Activated naive CD8-positive, alpha-beta T cell treated with anti-CD3 and anti-CD28 coated beads for 36 hours (primary cell): ENCODE measurements at places on chromosomes 16 and 17.

- DNase-seq, result no peak
These were observed 2.9 kb upstream of the FLCN start for GRCh38 chr17:17239832-17240231.

DNA sequence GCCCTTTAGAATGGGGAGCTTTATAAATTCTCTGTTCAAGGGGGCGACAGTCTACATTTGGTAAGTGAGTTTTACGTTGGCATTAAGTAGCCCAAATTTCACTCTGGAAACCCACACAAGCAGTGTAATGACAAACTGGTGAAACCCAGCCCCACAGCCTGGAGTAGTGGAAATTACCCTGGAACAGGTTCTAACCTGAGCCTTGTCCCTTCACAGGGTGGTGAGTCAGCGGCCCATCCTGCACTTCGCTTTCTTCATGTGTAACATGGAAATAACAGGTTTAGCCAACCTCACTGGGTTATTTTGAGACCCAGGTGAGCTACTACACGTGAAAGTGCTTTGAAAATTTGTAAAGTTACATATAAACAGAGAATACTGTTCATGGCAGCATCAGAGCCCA is 3.5 kb upstream of the TLCD3A start:
- DNase-seq, result no peak

DNA sequence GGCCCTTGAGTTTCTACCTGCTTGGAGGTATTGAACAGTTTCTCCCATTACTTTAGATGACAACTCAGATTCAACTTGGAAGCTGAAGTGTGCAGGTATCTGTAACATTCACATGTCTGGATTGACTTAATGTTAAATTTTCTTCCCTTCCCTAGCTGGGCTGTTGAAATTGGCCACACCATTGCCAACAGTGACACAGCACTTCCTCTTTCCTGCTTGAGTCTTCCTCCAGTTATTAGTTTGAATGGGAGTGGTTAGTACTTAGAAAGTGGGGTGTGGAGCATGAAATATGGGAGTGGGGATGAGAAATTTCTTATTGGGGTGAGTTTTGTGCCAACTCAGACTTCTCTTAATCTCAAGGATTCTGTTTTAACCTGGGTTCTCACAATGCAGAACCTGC is 454.9 kb downstream of the KCNJ2 start:
- no peak for DNase-seq

DNA sequence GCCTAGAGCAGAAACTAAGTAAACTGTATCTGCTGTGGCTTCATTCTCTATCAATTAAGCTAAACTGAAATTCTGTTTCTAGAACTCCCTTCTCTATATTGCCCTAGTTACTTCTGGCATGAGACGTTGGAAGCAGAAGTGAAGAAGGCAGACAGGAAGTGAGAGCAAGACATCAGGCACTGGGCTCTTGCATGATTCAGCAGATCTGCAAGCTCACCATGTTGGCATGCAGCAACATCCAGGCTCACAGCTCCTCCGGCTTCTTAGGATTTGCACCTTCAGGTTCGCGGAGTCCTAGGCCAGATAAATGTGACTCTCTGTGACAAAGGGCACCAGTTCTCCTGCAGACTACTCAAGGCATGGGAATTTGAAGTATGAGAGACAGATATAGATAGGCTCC is 148.3 kb downstream of the CDH8 start:
- DNase-seq, result no peak

- no peak for DNase-seq
These were observed 621.7 kb upstream of the CDH11 start for GRCh38 chr16:65743558-65743957.

GRCh38 chr17:15264542-15264941 is 584 bp downstream of the PMP22 start:
- no peak for DNase-seq

- DNase-seq, result no peak
These were observed 31.9 kb downstream of the PDIA2 start for GRCh38 chr16:314795-315299.

GRCh38 chr16:48432136-48432535 is 46.9 kb upstream of the SIAH1 start:
- DNase-seq, result no peak

DNA sequence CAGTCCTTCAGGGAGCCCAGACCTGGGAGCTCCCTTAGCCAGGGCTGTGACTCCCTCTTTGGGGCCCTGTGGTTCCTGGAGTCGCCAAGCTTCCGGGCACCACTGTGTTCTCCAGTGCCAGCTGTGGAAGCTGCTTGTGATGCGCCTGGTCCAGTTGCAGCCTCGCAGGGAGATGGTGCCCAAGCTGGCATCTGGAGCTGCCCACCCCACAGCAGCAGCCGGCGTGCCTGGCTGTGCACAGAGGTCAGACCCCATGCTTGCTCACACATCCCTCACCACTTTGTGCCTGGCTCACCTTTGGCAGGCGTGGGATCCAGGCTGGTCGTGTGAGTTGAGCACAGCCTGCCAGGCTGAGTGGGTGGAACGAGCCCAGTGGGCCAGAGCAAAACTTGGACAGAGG is 18.2 kb downstream of the RHOT1 start:
- DNase-seq, result no peak

DNA sequence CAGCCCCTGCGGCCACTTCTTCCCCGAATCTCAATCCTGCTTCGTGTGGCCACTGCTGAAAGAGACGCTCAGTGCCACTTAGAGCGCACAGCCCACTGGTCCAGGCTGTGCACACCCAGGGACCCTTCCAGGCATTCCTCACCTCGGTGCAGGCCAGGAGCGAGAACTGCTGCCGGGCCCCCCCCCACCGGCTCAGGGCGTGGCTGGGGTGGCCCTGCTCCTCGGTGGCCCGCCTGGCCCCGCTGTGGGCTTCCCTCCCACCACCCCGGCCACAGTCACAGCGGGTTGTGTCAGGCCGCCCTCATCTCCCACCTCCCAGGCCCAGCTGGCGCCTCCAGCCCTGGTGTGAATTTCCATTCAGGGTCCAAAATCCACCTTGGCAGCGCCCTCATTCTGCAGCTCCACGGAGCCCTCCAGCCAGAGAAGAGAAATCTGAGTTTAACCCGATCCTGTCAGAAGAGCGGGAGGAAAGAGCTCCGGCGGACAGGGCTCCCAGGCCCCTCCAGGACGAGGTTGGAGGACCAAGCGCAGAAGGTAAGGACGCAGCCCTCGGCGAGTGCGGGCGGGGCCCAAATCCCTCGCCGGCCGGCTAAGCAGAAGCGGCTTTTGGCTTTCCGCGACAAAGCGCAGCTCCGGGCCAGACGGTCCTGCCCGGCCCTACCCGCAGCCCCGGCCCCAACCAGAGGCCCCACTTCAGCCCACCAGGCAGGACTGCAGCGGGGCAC is 12.0 kb downstream of the TBC1D16 start:
- DNase-seq, result no peak

DNA sequence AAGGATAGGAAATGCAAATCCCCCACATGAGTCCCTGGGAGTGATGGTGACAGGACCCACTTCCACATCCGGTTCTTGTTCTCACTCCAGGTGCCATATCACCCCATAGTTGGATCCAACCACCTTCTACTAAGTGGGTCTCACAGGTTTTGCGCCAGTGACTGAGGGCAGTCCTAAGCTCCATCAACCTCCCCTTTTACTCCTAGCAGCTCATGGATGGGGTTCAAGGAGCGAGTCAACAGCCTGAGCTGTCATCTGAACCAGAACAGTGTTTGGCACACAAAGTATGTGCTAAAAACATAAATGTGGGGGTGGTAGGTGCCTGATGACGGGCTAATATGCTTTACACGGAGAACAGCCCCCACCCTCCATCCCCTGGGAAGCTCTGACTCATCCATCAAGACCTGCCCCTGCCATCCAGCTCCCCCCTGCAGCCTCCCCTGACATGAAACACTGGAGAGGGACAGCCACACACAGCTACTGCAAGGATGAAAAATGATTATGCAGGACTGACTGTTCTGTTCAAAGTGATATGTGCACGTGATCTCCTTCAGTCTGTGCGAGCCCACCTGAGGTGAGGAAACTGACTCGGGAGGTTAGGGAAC is 143.2 kb upstream of the CDH5 start:
- DNase-seq, result no peak

- DNase-seq, result no peak
These were observed 11.4 kb downstream of the NDUFAF8 start for GRCh38 chr17:81250286-81251093.

DNA sequence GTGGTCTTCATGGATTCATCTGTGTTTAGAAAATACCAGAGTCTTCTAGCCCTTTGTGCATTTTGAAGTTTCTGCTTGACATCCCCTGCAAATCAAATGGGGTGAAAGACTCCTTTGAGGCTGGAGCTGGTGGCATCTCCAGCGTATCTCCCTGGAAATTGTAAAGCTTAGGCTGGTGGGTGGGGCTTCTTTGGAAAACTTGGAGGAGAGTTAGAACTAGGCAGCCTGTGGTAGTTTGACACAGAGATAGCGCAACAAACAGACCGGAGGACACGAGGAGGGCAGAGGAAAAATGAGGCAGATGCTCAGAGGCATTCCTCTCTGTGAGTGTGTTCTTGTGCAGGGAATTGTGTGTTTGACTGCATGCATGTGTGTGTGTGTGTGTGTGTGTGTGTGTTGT is 116.3 kb downstream of the IRX5 start:
- DNase-seq, result no peak

GRCh38 chr17:74943808-74944522 is 8.3 kb downstream of the OTOP3 start:
- no peak for DNase-seq
